PC-9 (cell line): ENCODE measurements at places on chromosomes 2 and 18. TPM values are rescaled to one million over a fixed set of nuclear protein-coding genes. Genes with fewer than 3 reads are reported as not detected.

DNA sequence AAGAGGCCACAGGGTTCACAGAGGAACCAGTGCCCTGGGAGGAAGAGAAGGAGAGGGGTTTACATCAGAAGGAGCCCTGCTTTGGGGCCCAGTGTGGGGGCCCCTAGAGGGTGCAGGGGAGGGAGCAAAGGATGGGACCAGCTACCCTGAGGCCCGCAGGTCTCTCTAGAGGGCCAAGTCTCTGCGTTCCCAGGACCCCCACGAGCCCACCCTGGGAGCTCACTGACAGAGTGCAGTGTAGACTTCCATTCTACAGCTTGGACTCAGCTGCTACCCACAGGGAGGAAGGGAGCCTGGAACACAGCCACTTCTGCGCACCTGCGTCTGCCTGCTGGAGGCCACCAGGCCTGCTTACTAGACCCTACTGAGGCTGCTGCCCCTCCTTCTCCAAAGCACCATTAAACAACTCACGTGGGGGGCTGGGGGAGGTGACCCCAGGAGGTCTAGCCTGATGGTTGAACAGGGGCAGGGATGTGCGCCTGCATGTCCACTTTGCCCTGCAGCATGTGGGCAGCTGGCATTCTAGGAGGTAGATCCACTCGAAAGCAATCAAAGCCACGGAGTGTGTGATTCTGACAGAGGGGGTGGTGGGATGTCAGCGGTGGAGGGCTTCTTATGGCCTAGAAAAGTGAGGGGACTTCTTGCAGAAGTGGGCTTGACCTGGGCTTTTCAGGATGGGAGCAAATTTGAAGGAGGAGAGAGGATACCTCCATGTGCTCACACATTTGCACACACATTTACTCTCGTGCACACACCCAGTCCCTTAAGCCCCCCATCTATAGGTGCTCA is 90.2 kb downstream of the ZFP36L2 start:
- peak; percentile 11 for DNase-seq

GRCh38 chr2:237482485-237482884 is 4.6 kb upstream of the MLPH start:
- peak; percentile 58 for DNase-seq

DNA sequence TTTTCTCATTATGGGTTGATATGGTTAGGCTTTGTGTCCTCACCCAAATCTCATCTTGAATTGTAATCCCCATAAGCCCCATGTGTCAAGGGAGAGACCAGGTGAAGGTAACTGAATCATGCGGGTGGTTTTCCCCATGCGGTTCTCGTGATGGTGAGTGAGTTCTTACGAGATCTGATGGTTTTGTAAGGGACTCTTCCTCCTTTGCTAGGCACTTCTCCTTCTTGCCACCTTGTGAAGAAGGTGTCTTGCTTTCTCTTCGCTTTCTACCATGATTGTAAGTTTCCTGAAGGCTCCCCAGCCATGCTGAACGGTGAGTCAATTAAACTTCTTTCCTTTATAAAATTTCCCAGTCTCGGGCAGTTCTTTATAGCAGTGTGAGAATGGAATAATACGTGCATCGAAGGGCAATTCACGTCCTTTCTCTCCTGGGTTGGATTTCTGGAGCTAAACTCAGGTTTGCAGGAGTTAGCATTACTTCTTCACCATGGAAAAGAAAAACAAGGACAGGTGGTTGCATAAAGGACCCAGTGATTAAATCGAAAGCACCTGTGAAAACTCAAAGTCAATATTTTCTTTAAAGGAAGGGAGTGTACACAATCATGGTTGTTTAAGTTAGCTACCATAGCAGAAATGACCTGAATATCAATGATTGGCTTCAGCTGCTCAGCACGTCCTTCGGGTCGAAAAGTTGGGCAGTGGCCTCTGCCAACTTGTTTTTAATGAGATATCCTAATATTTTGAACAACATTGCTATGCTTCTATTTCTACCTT is 54.1 kb downstream of the CDC42EP3 start:
- DNase-seq = no peak

DNA sequence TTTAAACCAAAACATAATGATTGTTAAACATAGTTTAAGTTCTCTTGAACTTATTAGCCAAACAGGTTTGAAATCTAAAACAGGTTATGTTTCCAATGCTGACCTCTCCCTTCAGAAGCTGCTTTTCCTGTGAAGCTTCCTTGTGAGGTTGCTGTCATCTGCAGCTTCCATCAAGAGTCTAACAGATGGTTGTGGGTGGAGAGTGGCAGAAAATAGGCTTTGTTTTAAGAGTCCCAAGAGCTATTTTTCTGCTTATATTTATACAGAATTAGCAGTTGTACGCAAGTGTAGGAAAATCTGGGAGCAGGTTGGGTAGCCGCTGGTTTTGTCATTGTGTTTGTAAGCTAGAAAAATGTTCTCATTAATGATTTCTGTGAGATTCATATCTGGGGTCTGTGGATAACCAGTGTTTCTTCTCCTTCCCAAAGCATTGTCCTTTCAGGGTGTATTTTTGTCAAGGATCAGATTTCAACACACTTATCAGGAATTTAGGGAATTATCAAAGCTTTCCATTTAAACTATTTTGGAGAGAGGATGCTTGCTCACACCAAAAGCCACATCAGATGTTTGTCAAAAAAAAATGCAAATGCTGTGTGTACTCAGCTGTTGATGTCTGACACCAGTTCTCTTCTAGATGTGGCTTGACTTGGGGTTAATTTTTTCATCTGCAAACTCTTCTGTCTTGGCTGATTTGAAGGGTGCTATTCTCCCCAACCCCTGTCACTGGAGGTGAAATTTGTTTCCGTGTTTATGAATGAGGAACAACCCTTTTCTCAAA is 78.1 kb upstream of the KIF5C start:
- DNase-seq = no peak

DNA sequence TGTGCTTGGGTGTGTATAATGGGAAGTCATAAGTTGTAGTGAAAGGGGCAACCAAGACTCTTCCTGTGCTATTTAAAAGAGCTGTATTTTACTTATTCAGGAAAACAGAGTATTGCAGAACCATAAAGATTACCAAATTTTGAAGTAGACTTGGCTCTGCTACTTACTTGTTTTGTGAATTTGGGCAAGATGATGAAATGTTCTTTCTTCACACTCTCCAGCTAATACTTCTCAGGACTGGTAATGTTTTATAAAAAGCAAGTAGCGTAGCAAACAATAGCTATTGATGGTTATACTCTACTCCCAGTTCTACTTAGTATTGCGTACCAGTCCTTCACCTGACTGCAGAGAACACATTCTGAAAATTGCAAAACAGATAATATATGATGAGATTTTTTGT is 374.1 kb downstream of the ARHGAP15 start:
- no peak for DNase-seq

Gene MRO
- not detected in 2 replicates for total RNA-seq

Gene GREB1
- 0.20 and 0.37 TPM in 2 replicates for total RNA-seq

Gene PSMD1
- 80.6 and 119 TPM in 2 replicates for total RNA-seq

Gene SERPINB4
- not detected in 2 replicates for total RNA-seq

Gene ASPRV1
- total RNA-seq = 0.30 and 0.48 TPM in 2 replicates

Gene LOXHD1
- total RNA-seq = not detected in 2 replicates

Gene RAPGEF4
- 0.53 TPM in 1 of 2 replicates, not detected in the other for total RNA-seq
